ENCODE measurements at places on chromosomes 4 and X. TPM values are rescaled to one million over a fixed set of nuclear protein-coding genes. Genes with fewer than 3 reads are reported as not detected.

DNA sequence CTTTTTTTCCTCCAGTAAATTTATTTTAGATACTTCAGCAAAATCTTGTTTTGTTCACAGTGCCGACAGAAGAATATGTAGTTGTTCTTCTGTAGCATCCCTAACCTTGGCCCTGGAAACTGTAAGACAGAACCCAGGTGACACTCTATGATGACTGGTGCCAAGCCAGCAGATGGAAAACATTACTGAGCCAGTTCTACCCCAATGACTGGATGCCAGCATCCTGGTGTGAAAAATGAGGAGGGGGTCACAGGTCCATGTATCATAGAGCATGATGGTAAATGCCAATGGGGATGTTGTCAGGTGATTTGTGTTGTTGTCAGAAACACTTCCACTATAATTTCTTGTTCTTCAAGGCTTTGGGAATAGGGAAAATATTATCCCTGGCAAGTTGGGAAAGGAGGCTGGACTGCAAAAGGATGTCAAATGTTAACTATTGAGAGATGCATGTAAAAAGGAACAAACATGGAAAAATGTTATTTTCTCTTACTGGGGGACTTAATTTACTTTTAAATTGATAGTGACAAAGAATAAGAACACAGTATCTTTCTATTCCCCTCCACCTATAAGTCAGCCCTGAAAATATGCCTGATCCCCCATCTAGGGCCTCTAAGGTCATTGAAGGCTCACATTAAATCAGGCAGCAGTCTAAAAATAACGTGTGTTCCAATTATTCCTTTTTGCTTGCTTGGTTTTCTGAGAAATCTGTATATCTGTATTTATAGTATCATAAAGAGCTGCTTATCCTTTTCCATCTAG is 159.8 kb downstream of the RASL11B start:
- no peaks in the 10 kb centered on the region for H3K36me3 ChIP-seq
- H3K27me3 ChIP-seq, result no peaks in the 10 kb centered on the region
- H3K4me1 ChIP-seq, result peaks cover 4% of the 10 kb centered on the region

DNA sequence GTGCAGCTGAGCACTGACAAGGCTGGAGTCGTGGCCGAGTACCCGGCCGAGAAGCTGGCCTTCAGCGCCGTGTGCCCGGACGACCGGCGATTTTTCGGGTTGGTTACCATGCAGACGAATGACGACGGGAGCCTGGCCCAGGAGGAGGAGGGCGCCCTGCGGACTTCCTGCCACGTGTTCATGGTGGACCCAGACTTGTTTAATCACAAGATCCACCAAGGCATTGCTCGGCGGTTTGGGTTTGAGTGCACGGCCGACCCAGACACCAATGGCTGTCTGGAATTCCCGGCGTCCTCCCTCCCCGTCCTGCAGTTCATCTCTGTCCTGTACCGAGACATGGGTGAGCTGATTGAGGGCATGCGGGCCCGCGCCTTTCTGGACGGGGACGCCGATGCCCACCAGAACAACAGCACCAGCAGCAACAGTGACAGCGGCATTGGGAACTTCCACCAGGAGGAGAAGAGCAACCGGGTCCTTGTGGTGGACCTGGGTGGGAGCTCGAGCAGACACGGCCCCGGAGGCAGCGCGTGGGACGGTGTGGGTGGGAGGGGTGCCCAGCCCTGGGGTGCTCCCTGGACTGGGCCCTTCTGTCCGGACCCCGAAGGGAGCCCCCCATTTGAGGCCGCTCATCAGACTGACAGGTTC is 24.3 kb downstream of the RGS12 start:
- H3K27ac ChIP-seq, result no peak overlapping the region
- H3K4me1 ChIP-seq, result no peaks in the 10 kb centered on the region
- H3K27me3 ChIP-seq, result no peaks in the 10 kb centered on the region
- DNase-seq, result no peak
- H3K36me3 ChIP-seq, result no peaks in the 10 kb centered on the region

- no peaks in the 10 kb centered on the region for H3K36me3 ChIP-seq
- no peaks in the 10 kb centered on the region for H3K4me1 ChIP-seq
- no peaks in the 10 kb centered on the region for H3K27me3 ChIP-seq
- DNase-seq, result no peak
These were observed 35.0 kb upstream of the MXD4 start for GRCh38 chr4:2296631-2297601.

DNA sequence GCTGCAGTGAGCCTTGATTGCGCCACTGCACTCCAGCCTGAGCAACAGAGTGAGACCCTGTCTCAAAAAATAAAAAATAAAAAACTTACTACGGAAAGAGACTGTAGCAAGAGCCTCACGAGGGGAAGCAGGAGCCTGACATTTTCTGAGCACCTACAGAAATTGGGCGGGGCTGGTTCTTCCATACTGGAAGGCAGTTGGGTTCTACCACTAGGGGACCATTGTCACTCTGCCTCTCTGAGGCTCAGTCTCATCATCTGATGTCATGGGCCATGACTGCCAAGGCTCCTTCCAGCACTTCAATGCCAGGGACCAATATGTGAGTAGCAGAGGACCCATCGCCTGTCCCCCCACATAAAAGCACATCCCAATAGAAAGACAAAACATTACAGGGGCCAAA is 8.2 kb downstream of the SH3KBP1 start:
- no peak for DNase-seq
- H3K36me3 ChIP-seq, result no peaks in the 10 kb centered on the region
- no peak overlapping the region for H3K27ac ChIP-seq

- no peak overlapping the region for H3K4me3 ChIP-seq
- H3K27ac ChIP-seq, result no peak overlapping the region
- no peaks in the 10 kb centered on the region for H3K4me1 ChIP-seq
- no peak for DNase-seq
- no peaks in the 10 kb centered on the region for H3K27me3 ChIP-seq
These were observed 69.5 kb downstream of the WFS1 start for GRCh38 chr4:6338951-6339817.

DNA sequence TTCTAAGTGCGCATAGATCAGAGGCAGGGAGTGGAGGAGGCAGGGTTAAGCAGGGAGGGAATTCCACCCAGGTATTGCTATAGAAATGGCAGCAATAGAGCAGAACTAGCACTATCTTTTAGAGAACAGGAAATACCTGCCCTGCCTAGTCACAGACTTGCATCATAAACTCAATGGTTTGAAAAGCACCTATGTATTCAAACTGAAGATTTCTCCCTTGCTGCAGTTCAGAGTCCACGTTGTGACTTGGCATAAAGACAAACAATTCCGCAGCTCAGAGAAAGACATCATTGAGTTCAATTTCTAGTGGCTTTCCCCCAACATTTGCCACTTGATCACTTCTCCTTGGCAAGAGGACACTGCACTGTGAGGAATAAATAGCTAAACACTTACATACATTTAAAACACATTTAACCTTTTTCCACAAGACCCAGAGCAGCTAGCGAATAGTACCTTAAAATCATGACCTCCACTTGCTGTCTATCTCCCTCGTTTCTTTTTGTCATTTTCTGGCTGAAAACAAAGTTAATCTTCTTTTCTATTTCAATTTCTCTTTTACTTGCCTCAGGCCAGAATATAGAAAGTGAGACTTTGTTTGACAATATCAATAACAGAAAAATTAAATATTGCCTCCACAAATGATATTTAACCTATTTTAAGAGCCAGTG is 42.4 kb downstream of the SLC7A11 start:
- no peaks in the 10 kb centered on the region for H3K27me3 ChIP-seq
- no peaks in the 10 kb centered on the region for H3K36me3 ChIP-seq
- no peak for DNase-seq

GRCh38 chrX:72110876-72111708 is 20.6 kb downstream of the RTL5 start:
- H3K27ac ChIP-seq, result no peak overlapping the region
- no peak for DNase-seq
- no peaks in the 10 kb centered on the region for H3K36me3 ChIP-seq
- no peaks in the 10 kb centered on the region for H3K27me3 ChIP-seq
- H3K4me1 ChIP-seq, result no peaks in the 10 kb centered on the region
- no peak overlapping the region for H3K4me3 ChIP-seq

GRCh38 chr4:11805842-11806241 is 377.1 kb upstream of the HS3ST1 start:
- H3K27me3 ChIP-seq, result no peaks in the 10 kb centered on the region
- no peaks in the 10 kb centered on the region for H3K4me1 ChIP-seq
- no peaks in the 10 kb centered on the region for H3K36me3 ChIP-seq
- no peak overlapping the region for H3K4me3 ChIP-seq
- H3K27ac ChIP-seq, result no peak overlapping the region

DNA sequence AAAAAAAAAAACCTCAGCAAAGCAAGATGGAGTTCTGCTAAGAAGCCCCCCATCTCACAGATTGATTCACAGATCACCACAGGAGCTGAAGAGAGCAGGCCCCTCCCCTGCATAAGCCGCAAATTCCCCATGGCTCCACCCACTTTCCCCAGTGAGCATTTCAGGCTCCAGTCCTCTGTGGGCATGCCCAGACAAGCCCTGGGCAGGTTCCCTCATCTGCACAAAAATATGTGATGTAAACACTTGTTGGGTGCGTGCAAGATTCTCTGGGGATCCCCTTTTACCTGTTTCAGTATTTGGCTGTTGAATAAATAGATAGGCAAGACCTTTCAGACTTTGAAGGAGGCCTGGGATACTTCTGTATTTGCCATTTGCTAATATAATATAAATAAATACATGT is 514.3 kb downstream of the PCDH7 start:
- H3K4me1 ChIP-seq, result no peaks in the 10 kb centered on the region
- no peak for DNase-seq
- H3K4me3 ChIP-seq, result no peak overlapping the region
- no peaks in the 10 kb centered on the region for H3K27me3 ChIP-seq

GRCh38 chr4:10285028-10285427 is 168.4 kb upstream of the WDR1 start:
- H3K4me1 ChIP-seq, result no peaks in the 10 kb centered on the region
- no peak overlapping the region for H3K4me3 ChIP-seq
- no peaks in the 10 kb centered on the region for H3K27me3 ChIP-seq
- no peak overlapping the region for H3K27ac ChIP-seq
- no peak for DNase-seq

- peak overlapping the region; percentile 84 for H3K27ac ChIP-seq
- H3K4me1 ChIP-seq, result peaks cover 35% of the 10 kb centered on the region
- DNase-seq, result no peak
- H3K4me3 ChIP-seq, result no peak overlapping the region
- H3K36me3 ChIP-seq, result no peaks in the 10 kb centered on the region
These were observed 13.2 kb downstream of the FGA start for GRCh38 chr4:154577324-154577723.

- no peak for DNase-seq
- H3K36me3 ChIP-seq, result no peaks in the 10 kb centered on the region
- H3K4me3 ChIP-seq, result no peak overlapping the region
- no peaks in the 10 kb centered on the region for H3K27me3 ChIP-seq
These were observed 23.5 kb upstream of the SLC34A2 start for GRCh38 chr4:25632135-25632534.

DNA sequence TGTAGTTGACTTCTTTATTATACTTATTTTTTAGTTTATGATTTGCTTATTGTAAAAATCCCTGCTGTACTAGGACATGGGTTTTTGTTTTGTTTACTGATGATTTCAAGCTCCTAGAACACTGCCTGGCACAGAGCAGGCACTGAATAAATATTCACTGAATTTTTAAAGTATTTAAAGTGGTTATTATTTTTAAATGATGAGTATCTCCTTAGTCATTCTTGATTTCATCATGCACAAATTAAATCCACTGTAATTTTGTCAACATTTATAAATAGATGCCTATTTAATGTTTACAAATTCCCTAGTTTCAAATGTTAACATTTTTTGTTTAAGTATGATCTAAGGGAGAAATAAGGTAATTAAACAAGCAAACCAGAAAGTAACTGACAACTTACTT is 367.9 kb upstream of the SLIT2 start:
- H3K27me3 ChIP-seq, result no peaks in the 10 kb centered on the region
- no peak overlapping the region for H3K4me3 ChIP-seq
- no peaks in the 10 kb centered on the region for H3K4me1 ChIP-seq
- no peak overlapping the region for H3K27ac ChIP-seq
- no peaks in the 10 kb centered on the region for H3K36me3 ChIP-seq
- no peak for DNase-seq

- no peaks in the 10 kb centered on the region for H3K4me1 ChIP-seq
- H3K36me3 ChIP-seq, result no peaks in the 10 kb centered on the region
- no peak within 1 kb of the TSS for H3K27ac ChIP-seq
- H3K4me3 ChIP-seq, result peak within 1 kb of the TSS; percentile 60
- DNase-seq, result no peak
- H3K27me3 ChIP-seq, result peaks cover 33% of the 10 kb centered on the region
These were observed at the start of gene PDGFRA for GRCh38 chr4:54228961-54229501. TSS of gene PDGFRA (plus strand) at chr4:54229293. CDS start at chr4:54258769, 29,476 bp downstream.

CPLX1 gene
- 2.6 TPM for total RNA-seq

MAGIX gene
- total RNA-seq, result 8.8 TPM

MAGEA2 gene
- not detected for total RNA-seq

SSX3 gene
- not detected for total RNA-seq

UCHL1 gene
- total RNA-seq, result not detected

TCEAL6 gene
- total RNA-seq, result not detected

RIBC1 gene
- 0.39 TPM for total RNA-seq

PCDH18 gene
- total RNA-seq, result 1.8 TPM
